ENCODE measurements at places on chromosomes 3 and 15.

DNA sequence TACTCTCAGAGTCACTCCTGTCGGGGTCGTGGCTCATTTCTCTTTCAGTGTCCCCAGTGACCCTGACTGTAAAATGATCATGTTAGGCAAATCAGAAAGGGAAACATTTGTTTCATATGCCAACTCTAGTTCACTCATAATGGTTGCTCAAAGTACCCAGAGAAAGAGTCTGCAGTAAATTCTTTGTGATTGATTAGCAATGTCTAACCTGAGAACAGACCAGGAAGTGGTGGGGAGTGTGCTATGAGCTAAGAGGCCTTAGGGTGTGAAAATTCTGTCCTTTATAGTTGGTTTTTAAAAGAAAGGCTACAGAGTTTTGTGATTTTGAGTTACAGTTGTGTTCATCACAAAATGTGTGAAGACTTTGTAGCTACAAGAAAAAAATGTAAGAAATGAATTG lies 108.9 kb downstream of the EDEM1 start:
- no peak for DNase-seq

DNA sequence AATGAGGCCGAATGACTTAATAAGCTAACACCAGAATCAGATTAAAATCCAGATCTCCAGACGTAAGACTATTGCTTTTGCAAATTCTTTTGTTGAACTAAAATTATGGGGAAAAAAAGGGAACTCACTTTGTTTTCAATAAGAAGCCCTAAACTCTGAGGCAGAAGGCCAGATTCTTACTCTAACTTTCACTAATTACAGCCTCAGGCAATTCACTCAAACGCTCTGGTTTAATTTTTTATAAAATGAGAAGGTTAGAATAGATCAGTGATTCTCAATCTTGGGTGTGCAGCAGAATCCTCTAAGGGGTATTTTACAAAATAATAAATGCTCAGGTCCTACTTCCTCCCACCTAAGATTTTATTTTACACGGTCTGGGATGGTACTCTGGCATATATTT lies 38.1 kb downstream of the C3orf70 start:
- no peak for DNase-seq

DNA sequence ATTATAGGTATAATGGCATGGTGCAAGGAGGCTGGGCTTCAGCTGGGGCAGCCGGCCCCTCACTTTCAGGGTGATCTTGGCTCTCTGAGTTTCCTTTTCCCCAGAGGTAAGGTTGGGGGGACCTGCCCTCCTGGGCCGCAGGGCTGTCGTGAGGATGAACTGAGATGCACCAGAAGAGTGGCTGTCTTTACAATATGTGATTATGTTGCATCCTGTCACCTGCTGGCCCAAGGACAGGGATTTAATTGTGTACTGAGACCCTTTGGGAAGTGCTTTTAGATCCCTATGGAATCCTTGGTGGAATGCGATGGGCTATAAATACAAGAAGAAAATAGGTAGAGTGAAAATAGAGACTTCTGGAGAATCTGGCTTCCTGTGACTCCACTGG lies 22.1 kb downstream of the ANAPC13 start:
- DNase-seq = no peak

DNA sequence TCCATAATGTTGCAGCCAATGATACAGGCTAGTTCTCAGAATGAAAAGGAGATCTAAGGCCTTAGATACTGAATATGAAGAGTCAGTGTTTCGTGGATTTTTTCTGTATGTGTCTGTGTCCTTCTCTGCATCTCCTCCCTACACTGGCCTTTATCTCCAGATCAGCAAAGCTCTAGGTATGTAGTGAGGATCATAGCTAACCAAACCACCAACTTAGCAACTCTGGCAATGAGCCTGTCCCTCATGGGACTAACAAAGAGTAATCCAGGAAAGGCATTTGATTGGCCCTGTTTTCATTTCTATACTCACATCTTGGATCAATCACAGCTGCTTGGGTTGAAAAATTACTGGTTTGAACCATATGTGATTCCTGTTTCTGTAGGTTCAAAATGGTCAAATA lies 18.6 kb upstream of the CNTN3 start:
- peak; percentile 63 for DNase-seq

GRCh38 chr3:144351773-144352365 lies 380.2 kb downstream of the DIPK2A start:
- no peak for DNase-seq

GRCh38 chr15:23694592-23694991 lies 7.5 kb upstream of the NDN start:
- DNase-seq = no peak

GRCh38 chr15:81335631-81336030 lies 11.7 kb upstream of the STARD5 start:
- DNase-seq = no peak

- DNase-seq = no peak
Observed at GRCh38 chr3:48397767-48398681, 26.0 kb downstream of the FBXW12 start.

GRCh38 chr3:104132566-104133403 lies 1233.9 kb upstream of the ALCAM start:
- DNase-seq = peak; percentile 16

DNA sequence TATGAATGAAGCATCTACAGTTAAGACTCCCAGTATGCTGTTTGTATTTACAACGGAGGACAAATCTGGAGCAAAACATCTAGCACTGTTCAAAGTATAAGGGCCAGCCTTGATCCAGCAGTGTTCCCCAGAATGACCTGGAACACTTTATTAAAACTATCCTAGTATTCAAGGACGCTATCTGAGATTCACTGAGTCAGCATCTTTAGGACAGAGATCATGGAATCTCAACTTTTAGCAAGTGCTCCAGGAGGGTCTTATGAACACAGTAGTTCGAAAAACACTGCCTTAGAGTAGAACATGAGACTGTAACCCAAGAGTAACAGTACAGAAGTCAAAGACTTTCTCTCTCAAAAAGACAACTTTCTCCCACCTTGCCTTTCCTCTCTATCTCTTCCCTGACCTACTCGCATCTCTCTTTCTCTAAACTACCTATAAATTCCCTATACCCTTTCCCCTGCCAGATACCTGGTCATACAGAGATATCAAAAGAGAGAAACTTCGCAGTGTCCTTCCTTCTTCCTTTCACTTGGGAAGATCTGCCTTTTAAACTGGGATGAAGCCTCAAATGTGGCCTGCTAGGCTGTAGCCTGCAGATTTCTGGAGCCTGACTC lies 43.8 kb downstream of the AAGAB start:
- no peak for DNase-seq

Measured in EH (cell line).